ENCODE measurements at places on chromosomes 5 and 9.
A peak's percentile ranks its signal among the peaks of the same experiment; 100 is the strongest.

DNA sequence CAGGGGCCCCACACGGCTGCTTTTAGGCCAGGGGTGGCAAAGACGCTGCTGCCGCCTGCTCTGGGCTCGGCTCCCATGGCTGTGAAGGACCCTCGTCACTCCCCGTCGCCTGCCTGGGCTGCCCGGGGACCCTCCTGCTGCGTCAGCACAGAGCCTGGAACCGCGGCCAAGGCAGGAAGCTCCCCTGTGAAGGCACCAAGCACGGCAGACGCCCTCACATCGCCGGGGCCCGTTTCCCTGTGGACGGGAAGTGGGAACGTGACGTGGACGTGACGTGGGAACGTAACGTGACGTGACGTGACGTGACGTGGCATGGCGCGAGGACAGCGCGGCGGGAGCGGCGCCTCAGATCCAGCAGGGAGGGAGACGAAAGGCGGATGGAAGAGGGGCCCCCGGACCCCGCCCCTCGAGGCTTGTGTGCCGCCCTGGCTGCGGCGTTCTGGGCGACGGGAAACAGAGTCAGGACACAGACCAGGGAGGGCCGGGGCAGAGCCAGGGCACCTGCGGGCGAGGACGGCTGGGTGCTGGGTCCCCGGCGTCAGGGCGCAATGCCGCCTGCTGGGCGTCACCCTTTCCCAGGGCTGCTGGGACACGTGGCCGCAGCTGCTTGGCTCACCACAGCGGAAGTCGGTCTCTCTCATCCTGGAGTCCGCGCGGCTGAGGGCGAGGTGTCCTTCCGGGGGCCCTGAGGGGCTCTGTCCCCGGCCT lies 53.1 kb downstream of the MRPL36 start:
- DNase-seq, result no peak

GRCh38 chr9:71793386-71794105 lies 25.2 kb upstream of the CEMIP2 start:
- DNase-seq, result no peak

DNA sequence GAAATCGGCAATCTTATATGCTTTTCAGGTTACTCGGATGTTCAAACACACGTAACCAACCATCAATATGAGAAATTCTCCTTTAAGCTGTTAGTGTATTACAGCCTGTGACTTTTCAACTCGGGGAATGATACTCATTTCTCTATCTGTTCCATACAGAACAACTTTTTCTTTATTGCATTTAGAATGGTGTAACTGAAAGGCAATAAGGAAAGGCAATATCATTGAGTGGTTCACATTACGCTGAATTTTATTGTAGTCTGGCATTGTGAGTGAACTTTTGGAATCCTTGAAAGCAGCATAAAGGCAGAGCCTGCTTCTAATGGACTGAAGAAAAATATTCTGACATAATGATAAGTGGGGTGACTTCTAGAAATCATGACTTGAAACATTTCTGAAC lies 54.4 kb upstream of the MEF2C start:
- DNase-seq, result no peak

DNA sequence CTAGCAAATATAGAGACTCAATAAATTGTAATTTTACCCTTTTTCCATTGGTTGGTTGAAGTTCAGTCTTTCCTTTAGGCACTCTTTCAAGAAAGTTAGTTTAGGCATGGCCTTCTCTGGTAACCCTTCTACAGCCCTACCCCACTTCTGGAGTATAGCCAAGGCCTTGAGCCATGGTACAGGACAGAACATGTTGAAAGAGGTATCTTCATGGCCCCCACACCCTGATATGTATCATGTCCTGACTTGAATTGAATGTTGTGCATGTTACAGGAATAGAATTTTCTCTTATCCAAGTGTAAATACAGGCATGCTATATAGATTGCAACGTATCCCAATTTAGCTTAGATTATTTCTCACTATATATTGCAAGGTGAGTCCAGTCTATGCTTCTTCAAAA lies 175.6 kb downstream of the CD180 start:
- no peak for DNase-seq

GRCh38 chr9:70049236-70049635 lies 5.6 kb downstream of the MAMDC2 start:
- DNase-seq, result no peak

GRCh38 chr9:25542319-25542718 lies 135.9 kb downstream of the TUSC1 start:
- DNase-seq, result no peak

DNA sequence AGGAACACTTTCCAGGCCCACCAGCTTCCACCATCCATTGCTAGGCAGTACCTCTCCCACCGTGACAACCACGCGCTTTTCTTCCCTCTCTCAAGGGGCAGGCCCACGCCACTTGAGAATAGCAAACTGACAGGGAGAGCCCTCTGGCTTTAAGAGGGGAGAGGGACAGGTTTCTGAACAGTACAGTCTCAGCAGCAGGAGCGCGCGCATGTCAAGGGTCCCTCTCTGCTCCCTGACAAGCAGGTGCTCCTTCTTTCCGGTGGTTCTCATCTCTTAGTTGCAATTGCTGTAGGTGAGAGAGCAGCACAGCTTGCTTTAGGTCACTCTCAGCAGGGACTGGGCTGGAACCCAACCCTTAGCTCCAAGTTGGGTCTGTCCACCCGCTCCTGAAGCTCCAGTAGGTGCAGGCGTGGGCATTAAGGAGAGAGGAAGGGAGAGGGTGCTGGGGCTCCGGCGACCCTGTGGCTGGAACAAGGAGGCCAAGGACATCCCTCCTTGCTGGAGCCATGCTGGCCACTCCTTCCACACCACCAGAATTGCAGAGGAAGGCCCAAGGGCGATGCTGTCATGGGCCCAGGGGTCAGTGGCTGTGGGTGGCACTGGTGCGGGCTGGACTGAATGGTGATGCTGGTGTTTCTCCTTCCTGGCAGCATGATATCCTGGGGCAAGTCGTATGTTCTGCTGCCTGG lies 9.0 kb upstream of the PHF2 start:
- DNase-seq, result no peak

- no peak for DNase-seq
Observed at GRCh38 chr5:19903611-19904010, 84.4 kb downstream of the CDH18 start.

- no peak for DNase-seq
Observed at GRCh38 chr5:52300703-52301372, 486.9 kb upstream of the ITGA1 start.

GRCh38 chr5:84085387-84086041 lies 299.2 kb downstream of the EDIL3 start:
- no peak for DNase-seq

DNA sequence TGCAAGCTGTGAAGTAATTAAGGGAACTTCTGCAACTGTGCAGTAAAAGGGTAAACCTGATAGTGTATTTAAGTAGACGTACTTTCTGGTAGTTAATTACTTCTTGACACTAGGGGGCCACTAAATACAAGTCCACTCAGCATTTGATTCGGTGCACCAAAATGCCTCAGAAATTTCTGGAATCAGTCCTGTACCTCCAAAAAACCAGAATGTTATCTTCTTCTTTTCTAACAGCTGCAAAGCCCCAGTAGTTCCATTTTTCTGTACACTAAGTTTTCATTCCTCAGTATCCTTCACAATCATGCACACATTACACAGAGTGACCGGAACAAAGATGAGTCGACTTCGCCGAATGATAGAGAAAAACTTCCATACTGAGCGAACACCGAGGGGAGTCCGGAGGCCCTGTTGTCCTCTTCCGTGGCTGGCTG lies 484 bp downstream of the GFM2 start:
- no peak for DNase-seq

DNA sequence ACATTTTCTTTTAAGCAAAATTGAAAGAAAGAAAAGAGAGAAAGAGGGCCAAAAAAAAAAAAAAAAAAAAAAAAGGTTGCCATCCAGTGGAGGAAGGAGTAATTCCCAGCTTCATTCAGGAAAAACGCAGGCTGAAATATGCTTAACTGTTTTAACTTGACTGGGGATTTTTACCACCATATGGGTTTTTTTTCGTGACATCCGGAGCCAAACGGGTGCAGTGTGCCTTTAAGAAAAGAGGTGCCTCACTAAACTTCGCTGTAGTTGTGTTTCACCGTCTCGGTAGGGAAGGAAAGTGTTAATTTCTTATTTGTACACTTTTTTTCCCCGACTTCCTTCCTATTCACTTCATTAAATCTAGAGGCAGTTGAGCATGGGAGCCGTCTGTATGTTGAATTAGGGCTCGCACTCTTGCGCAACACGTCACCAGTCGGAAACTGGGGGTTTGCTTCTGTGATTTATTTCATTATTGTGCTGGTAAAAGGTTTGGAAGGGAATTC lies 143.0 kb downstream of the SMARCA2 start:
- DNase-seq, result no peak

DNA sequence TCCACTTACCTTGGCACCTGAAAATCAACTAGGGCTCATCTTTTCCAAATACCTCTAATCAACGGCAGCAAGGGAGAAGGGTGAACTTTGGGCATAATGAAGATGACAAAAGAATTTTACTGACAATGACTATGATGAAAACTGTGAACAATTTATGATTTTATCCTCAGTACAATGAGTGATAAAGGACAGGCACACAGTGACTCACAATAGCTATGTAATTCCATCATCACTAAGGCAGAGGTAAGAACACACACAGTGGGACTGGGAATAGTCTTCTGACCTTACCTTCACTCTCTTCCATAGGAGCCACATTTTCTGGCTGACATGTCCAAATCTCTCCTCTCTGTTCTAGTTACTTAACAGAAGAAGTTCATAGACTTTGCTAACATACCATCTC lies 26.1 kb upstream of the KCNV2 start:
- no peak for DNase-seq

GRCh38 chr5:149559706-149560105 lies 8.5 kb upstream of the CSNK1A1 start:
- DNase-seq, result no peak

- DNase-seq, result no peak
Observed at GRCh38 chr9:36961051-36961450, 73.0 kb downstream of the PAX5 start.

GRCh38 chr9:84173961-84174360 lies 166.6 kb downstream of the SLC28A3 start:
- no peak for DNase-seq

DNA sequence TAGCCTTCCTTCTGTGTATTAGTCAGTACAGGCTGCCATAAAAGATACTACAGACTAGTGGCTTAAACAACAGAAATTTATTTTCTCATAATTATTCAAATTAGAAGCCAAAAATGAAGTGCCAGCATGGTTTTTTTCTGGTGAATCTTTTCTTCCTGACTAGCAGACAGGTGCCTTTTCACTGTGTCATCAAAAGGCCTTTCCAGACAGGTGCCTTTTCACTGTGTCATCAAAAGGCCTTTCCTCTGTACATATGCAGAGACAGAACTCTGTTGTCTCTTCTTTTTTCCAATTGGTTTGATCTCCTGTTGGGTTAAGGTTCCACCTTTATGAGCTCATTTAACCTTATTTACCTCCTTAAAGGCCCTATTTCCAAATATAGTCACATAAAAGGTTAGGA lies 599.9 kb downstream of the ISL1 start:
- no peak for DNase-seq

- DNase-seq, result peak; percentile 6
Observed at GRCh38 chr9:4987961-4988421, 2.9 kb downstream of the JAK2 start.
